ENCODE measurements at places on chromosomes 6 and 20.

GRCh38 chr6:46419576-46420002 is 71.7 kb downstream of the RCAN2 start:
- no peak for DNase-seq

DNA sequence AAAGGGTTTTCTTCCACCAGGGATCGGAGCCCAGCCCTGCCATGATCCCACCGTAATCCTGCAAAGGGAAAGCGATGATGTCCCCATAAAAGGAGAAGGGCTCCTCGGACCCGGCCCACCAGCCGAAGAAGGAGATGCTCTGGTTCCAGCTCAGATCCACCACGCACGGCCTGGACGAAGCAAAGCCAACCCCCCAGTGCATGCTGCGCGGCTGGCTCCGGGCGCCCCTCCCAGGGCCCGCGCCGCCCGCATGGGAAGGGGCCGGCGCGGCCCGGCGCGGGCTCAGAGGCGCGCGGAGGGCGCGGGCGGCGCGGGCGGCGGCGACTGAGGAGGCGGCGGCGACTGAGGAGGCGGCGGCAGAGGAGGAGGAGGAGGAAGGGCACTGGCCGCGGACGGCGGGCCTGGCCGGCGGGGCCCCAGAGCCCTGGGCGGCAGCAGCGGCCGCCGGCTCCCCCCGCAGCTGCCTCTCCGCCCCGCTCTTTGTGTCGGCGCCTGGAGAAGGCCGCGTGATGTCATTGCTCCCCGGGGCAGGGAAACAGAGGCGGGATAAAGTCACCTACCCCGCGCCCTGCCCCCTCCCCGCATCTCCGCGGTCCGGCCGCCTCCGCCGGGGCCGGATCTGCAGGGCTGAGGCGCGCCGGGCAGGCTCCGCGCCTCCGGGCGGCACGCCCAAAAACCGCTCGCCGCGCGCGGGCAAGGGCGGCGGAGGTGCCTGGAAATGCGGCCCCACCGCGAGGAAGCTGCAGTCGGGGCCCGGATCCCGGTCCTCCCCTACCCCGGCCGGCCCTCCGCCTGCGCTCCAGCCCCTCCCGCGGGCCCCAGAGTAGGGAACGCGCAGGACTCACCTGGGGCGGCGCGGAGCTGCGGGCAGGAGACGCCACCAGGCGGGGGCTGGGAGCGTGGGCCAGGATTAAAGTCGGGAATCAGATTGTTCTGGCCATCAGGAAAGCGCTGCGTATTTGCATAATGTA is at the start of gene FAXC:
FAXC (minus strand) TSS at position 504 of the 971 bp plus-strand sequence; CDS start at position 202, 302 bp downstream.
- DNase-seq: no peak

DNA sequence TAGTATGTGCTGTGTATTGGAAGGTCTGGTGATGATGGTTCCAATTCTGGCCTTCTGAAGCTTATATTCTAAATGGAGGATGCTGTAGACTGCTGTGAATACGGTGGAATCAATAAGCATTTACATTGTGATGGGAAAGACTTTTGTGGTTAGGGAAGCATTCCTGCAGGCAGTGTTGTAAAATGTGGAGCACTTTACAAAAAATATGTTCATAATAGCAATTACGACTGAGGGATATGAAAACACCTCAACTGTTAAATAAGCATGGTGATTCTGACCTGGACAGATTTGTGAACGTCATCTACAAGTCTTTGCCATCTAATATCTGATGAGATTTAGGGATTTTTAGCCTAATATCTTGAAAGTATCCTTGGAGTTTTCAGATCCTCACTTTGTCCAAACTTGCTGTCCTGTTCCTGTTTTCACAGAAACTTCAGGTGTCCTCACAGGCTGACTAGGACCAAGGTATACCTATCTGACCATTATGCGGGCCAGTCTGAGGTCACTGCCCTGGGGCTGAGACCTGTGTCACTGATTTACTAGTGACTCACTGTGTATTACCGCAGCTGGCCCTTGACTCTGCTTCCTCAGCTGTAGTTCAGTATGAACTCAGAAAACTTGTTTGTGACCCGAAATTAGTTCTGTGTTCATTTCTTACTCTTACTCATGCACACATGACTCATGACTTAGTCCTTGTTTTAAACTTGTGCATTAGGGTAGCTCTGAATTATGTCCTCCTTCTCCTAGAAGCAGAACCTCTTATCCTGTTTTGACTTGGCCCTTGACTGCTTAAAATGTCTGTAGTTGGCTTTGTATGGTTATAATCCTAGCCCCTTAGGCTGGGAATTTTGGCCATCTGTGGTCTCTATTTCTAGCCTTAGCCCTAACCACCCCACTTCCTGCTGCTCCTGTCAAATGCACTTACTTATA is 343.0 kb downstream of the CDKAL1 start:
- no peak for DNase-seq

- no peak for DNase-seq
Observed at GRCh38 chr6:74467533-74468215, 738.2 kb downstream of the COL12A1 start.

- no peak for DNase-seq
Observed at GRCh38 chr6:46528961-46529750, 37.9 kb upstream of the RCAN2 start.

DNA sequence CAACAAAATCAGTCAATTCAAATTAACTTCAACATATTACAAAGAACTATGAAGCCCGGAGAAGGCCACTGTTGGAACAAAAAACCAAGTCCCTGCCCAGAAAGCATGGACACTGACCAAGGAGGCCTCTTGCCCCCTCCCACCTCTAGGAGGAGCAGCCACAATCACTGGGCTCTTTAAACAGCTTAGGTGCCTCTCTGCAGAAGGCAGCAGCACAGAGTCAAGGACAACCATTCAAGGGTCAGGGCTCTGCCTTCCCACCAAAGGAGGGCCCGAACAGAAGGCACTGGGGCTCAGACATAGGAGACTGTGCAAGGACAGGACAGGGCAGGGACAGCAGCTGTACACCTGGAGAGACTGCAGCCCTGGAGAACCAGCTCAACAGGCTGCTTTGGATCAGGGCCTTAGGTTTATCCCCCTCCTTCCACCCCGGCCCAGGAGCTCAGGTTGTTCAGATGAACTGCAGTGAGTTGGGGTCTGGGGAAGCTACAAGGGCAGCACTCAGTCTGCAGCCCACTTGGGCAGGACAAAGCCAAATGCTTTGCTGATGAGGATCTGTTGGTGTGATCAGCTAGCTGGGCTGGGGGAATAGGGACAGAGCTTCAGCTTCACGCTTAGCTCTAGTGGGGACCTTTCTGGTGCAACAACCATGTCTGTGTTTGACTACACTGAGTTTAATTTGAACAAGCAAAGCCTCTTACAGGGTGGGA is 17.8 kb downstream of the TOMM34 start:
- no peak for DNase-seq

- no peak for DNase-seq
Observed at GRCh38 chr6:87180105-87180728, 24.9 kb downstream of the ZNF292 start.

DNA sequence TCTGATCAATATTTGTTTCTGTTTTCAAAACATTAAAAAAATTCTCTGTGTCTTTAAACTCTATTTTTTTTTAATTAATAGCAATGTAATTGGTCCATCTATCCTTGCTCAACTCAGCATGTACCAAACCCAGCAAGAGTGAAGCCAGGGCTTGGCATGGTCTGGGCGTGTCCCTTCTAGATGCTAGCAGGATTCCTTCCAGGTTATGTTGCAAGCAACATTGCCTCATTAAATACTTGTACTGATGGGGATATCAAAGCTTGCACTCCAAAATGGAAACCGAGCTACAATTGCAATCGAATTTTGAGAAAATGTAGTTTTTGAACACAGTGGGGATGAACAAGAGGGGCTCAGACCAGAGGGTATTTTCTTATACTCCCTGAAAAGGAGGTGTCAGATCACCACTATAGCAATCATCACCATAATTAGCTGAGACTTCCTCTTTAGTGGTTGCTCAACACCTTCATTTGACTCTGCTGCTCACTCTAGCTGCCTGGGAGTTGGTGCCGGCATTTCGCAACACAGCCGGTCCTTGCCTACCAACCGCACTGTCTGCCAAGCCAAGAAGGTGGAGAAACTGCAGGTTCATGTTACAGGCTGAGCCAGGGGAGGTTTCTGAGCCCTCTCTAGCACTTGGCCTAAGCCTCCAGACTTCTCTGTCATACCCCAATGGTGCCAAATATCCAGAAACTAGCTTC is 67.8 kb upstream of the RALGAPA2 start:
- no peak for DNase-seq

DNA sequence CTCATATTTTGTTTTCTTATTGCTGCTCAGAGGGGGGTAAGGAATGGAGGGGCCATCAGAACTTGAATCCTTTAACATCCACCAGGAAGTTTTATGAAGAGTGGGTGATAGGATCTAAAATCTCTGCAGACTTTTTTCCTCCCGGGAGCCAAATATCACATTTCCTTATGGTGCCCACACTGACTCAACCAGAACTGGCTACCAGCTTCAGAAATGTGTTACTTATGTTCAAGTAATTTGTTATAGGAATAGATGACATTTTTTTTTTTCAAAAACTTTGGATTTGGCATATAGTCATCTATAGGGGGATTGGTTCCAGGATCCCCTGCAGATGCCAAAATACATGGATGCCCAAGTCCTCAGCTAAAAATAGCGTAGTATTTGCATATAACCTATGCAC is 18.4 kb downstream of the LHFPL5 start:
- DNase-seq: no peak

- DNase-seq: no peak
Observed at GRCh38 chr20:30487947-30488926, 769.2 kb upstream of the DEFB115 start.

GRCh38 chr6:44831002-44831610 is 443.6 kb downstream of the CDC5L start:
- DNase-seq: no peak

- DNase-seq: no peak
Observed at GRCh38 chr20:24584538-24585356, 115.3 kb downstream of the SYNDIG1 start.

GRCh38 chr6:19715167-19715551 is 122.0 kb upstream of the ID4 start:
- no peak for DNase-seq

DNA sequence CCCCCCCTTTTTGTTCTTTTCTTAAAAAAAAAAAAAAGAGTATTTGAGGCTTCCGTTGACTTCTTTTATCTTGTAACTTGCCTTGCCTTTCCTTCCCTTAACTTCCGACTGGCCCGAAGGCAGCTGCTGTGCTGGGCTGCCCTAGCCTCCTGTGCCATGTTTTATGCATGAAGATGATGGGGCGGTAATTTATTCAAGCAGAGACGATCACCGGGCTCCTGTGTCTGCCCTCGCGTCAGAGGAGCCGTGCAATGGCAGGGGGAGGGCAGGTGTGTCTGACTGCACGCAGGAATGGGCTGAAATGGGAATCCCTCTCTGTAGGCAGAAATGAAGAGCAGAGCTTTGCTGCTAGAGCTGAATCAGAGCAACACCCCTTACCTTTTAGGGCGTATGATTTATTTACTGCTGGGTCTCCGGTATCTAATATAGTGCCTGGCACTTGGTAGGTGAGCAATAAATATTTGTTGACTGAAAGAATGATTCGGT is 106.3 kb upstream of the RIPOR2 start:
- DNase-seq: no peak

- DNase-seq: no peak
Observed at GRCh38 chr20:18077157-18077556, 19.4 kb upstream of the OVOL2 start.

GRCh38 chr6:16043171-16044135 is 85.4 kb upstream of the MYLIP start:
- no peak for DNase-seq

DNA sequence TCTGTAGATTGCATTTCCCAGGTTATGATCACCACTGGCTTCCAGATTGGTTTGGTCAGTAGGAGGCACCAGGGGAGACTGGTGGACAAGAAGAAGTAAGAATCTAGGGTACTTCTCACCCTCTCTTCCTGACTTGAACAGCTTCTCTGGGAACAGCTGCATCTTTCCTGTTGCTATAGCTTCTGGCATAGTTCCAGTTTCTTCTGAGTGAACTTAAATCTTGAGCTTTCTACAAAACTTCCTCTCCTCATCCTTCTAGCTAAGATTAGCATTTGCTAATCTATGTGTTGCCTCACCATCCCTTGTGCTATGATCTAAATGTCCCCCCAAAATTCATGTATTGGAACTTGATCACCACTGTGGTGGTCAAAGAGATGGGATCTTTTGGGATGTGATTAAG is 724.6 kb downstream of the UTRN start:
- DNase-seq: no peak

DNA sequence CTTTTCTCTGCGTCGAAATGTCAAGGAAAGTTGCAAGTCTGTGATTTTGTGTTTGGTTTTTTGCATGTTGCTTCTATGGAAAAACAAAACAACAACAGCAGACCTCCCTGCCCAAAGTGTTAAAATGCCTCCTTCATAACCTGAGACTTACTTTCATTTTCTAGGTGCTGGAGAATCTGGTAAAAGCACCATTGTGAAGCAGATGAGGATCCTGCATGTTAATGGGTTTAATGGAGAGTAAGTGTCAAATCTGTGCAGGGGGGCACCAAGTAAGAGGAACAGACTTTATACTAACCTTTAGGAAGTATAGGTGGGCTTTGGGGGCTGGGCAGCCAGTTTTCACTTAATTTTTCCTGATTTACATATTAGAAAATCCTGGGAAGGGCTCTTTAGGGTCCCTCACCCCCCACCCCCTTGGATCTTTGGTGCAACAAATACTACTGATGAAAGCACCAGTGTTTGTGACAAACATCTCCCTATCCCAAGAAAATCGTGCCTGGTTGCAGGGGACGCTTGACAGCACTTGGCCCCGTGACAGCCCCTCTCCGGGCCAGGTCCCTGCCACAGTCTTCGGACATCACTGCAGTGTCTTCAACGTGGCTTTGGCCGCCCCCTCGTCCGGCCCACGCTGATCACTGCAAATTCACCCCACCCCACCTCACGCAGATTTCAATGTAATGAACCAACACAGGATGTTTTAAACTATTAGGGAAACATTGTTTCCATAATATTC is 43.1 kb downstream of the GNAS start:
- no peak for DNase-seq

- no peak for DNase-seq
Observed at GRCh38 chr6:164252948-164253347, 838.4 kb downstream of the QKI start.

- no peak for DNase-seq
Observed at GRCh38 chr6:141541581-141542324, 591.0 kb upstream of the GJE1 start.

GRCh38 chr20:10476319-10476724 is 41.2 kb downstream of the SLX4IP start:
- no peak for DNase-seq

DNA sequence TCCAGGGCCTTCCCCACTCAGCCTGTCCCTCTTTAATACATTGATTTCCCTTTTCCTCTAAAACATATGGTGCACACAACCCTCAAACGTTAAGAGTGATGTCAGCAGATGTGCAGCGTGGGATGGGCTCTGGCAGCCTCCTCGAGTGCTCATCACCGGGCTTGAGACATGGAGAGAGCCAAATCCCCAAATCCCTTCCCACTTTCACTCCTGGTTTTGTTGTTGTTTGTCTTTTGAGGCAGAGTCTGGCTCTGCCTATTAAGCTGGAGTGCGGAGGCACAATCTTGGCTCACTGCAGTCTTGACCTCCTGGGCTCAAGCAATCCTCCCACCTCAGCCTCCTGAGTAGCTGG is 5.8 kb upstream of the PLTP start:
- DNase-seq: no peak

Measured in activated CD4-positive, alpha-beta T cell treated with anti-CD3 and anti-CD28 coated beads for 1 hour (primary cell).